ENCODE measurements at places on chromosomes 16 and 17.

DNA sequence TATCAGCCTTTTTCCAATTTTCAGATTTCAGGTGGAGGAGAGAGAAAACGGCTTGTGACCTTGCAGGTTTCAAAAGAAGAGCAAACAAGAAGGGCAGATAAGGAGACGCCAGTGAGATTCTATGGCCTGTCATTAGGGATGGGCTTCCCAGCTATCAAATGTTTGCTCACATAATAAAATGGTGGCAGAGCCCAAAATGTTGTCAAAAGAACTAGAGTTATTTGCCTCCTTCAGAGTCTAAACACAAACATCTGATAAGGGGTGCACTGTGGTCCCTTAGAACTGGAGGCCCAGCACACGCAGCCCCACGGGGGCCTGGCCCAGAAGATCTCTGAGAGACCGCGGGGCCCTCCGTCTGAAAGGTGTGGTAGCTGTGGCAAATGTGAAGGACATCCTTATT lies 46.1 kb upstream of the DDX52 start:
- no peak for DNase-seq

- DNase-seq = no peak
These were observed 341.8 kb downstream of the SEC14L1 start for GRCh38 chr17:77482375-77483127.

DNA sequence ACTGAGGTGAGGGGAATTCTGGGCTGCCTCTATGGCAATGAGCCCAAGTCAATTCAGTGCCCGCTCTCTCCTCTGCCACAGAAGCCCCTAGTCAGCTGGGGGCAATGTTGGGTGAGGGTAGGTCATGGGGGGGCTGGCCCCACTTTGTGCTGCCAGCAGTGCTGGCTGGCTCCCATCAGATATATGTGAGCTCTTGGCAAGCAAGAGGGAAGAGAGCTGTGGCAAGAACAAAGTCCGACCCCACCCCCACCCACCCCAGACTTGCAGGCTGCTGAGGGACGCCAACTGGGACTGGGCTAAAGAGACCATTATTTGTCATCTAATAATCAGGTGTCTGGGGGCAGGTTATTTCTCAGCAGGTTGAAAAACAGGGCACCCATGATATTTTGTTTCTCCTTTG lies 89.4 kb downstream of the YPEL2 start:
- no peak for DNase-seq

- no peak for DNase-seq
These were observed 50.9 kb downstream of the SIAH1 start for GRCh38 chr16:48334325-48334724.

DNA sequence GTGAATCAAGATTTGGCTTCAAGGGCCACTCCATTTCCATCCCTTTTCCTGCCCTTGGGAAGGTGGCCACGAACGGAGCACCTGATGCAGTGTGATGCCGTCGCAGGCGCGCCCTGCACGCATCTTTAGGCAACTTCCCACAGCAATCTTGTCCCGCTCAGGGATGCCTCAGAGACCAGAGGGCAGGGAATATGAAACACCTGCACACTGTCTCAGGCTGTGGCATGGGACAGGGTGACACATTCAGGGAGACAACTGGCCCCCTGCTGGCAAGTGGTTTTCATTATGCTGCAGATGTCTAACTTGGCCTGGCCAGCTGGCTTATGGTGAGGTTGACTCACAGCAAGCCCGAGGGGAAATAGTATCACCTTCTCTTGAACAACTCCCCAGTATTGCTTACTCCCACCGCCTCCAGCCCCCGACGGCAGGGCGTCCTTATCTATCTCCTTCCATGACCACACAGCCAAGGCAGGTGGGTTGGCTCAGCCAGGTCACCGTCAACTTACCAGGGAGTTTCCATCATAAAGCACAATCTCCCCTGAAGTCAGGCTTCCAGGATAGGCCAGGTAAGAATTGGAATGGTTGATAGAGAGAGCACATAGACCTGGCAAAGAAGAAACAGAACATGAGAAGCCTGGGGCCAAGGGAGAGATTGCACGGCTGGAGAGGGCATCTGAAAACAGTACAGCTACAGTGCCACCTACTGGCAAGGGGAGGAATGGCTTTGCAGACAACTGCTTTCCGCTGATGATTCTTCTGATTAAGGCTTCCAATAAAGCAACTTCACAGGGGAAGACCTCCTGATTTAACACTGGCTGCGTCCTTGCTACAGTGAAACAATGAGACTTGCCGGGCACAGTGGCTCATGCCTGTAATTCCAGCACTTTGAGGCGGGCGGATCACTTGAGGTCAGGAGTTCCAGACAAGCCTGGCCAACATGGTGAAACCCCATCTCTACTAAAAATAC lies 21.1 kb downstream of the WIPI1 start:
- peak; percentile 74 for DNase-seq

GRCh38 chr17:79105937-79106336 lies 31.3 kb downstream of the ENGASE start:
- no peak for DNase-seq

- no peak for DNase-seq
These were observed 53.1 kb downstream of the METRNL start for GRCh38 chr17:83132251-83133081.

- no peak for DNase-seq
These were observed 120.7 kb upstream of the GSE1 start for GRCh38 chr16:85492295-85492864.

DNA sequence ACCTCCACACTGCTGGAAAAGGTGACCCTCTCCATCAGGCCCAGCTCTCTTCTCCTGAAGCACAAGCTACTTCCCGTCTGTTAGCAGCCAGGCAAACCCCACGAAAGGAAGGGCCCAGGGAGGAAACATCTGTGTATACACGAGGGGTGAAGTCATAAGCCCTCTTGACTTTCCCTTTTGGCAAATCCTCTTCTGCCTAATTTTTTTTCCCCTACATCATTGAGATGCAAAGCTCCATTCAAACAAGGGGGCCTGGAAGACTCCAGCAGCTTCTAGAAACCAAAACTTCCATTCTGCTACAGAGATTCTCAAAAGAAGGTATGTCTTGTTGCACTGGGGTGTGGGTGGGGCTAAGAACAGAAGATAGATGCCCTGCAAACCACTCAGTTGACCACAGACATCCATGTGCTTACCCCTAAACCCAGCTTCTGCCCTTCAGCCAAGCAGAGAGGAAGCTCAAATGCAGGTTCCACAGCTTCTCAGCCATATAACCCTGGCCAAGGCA lies 145.6 kb upstream of the RCVRN start:
- no peak for DNase-seq

GRCh38 chr16:72797621-72798020 lies 250.3 kb downstream of the ZFHX3 start:
- DNase-seq = no peak

GRCh38 chr17:28968231-28968913 lies 17.1 kb upstream of the PHF12 start:
- DNase-seq = no peak

DNA sequence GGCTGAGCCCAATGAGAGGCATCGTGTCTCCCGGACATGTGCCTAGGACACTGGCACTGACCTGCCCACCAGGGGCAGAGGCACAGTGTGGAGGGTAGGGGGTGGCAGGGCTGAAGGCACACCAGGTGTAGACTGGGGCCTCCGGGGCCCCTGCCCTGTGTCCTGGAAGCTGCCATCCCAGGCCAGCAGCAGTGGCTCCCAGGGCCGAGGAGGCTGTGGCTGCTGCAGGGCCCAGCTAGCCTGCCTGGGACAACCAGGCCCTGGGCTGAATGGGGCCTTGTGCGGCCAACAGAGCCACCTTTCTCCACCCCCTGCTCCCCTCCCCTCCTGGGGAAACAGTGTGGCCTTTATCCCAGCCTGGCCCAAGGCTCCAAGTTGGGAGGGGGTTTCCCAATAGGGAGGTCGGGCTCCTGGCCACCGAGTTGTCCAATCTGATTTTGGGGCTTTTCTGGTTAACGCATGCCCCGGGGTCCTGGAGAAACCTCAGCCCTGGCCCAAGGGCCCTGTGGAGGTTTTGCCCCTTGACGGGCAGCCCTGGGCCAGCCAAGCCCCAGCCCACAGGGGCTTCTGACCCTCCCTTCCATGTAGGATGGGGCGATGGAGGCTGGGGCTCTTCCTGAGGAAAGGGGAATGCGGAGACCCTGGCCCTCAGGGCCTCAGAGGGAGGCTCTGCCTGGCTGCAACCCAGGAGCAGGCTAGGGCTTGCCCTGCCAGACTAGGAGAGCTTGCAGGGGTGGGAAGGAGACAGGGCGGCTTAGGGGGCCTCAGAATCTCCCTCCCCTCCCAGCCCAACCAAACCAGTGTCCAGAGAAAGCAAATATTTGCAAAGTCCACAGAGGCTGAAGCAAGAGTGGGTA lies 4.2 kb downstream of the MTSS2 start:
- DNase-seq = no peak

- no peak for DNase-seq
These were observed 211.4 kb upstream of the ERCC4 start for GRCh38 chr16:13708347-13709120.

- DNase-seq = no peak
These were observed 25.8 kb upstream of the CPNE2 start for GRCh38 chr16:57066625-57067024.

DNA sequence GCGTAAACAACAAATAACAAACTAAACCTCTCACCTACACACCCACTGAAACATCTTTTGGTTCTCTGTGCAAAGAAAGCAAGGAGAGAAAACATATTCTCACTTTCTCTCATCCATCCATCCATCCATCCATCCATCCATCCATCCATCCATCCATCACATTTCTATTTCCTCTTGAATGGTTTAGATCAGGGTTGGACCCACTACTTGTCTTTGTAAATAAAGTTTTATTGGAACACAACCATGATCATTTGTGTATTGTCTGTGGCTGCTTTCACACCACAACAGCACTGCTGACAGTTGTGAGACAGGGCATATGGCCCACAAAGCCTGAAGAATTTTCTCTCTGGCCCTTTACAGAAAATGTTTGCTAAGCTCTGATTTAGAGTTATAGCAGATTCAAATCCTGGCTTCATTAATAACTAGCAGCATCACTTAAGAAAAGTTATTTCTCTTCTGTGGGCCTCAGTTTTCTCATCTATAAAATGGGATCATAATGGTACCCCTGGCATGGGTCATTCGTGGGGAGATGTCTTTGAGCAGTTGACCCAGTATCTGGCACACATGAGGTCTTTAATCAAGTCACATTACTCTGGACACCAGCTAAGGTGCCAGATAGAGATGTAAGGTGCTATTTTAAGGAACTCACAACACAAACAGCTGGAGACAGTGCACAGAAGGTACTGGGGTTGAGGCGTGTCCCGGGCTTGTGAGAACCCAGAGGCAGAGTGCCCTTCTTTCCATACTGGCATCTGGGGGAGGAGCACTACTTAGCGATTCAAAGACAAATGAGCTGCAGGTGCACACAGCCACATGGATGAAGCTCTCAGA lies 146.3 kb downstream of the CMIP start:
- no peak for DNase-seq

DNA sequence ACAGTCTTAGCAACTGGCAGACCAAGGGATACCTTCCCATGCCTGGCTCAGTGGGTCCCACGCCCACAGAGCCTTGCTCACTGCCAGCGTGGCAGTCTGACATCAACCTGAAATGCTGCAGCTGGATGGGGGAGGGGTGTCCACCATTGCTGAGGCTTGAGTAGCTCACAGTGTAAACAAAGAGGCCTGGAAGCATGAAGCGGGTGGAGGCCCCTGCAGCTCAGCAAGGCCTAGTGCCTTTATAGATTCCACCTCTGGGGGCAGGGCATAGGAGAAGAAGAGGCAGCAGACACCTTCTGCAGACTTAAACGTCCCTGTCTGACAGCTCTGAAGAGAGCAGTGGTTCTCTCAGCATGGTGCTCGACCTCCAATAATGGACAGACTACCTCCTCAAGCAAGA lies 263.2 kb downstream of the KIF2B start:
- DNase-seq = no peak

DNA sequence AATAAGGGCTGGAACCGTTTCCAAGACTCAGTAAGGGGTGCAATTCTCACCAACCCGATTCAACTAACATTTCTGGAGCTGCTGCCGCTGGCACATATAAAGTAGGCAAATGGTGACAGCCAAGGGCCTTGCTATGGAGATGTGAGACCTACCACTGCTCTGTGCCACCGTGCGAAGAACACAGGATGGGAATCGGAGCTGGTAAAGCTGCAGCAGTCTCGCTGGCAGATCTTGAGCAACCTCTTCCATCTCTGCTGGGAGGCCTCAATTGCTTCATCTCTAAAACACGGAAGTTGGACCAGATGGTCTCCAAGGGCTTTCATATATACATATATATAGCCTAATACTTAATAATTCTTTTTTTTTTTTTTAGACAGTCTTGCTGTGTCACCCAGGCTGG lies 128.9 kb upstream of the RCVRN start:
- no peak for DNase-seq

- no peak for DNase-seq
These were observed 51.7 kb downstream of the NXN start for GRCh38 chr17:927611-928461.

- no peak for DNase-seq
These were observed 1.7 kb upstream of the ANKRD13B start for GRCh38 chr17:29591146-29591736.

DNA sequence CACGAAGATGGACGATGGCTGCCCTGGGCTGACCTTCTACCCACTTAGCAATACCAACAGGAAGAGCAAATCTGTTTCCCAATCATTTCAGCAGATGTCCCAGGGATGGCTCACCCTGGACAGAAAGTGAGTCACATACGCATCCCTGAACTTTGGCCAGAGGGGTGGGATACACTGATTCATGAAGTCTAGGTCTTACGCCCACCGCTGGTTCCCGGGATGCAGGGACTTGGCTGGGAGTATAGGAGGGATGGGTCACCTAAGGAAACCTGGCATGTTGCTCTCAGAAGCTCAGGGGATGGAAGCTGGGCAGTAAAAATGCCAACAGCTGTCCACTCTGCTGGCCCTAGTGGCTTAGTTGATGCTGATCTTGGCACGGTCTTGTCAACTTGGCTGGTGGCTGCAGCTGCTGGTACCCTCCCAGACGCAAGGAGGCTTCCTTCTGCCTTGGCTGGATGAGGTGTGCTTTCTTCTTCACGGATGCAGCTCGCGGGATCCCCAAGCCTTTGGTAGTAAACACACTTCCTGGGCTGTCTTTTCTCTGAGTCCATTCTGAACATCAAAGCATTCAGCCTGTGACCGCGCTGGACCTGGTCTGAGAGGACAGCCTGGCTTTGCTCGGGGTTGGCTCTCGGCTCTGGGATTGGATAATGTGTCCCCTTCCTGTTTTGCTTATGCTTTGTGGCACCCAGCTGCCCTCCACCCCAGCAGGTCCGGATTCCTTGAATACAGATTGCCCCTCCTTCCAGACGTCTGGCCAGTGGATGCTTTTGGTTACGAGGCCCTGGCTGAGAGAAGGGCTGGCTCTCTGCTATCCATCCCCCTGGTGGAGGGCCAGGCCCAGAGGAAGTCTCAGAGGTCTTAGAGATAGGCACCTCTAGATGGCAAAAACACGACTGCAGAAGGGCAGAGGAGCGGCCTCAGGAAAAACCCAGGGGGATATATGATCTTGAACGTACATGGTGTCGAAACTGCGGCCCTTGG lies 71.5 kb downstream of the RAP1GAP2 start:
- DNase-seq = no peak
